ENCODE measurements at places on chromosomes 3 and 15.

- H3K27me3 ChIP-seq, result no peaks in the 10 kb centered on the region
- H3K4me1 ChIP-seq, result no peaks in the 10 kb centered on the region
- no peaks in the 10 kb centered on the region for H3K36me3 ChIP-seq
- no peak overlapping the region for H3K4me3 ChIP-seq
- no peak overlapping the region for H3K27ac ChIP-seq
These were observed 29.1 kb downstream of the GRM2 start for GRCh38 chr3:51735950-51736349.

DNA sequence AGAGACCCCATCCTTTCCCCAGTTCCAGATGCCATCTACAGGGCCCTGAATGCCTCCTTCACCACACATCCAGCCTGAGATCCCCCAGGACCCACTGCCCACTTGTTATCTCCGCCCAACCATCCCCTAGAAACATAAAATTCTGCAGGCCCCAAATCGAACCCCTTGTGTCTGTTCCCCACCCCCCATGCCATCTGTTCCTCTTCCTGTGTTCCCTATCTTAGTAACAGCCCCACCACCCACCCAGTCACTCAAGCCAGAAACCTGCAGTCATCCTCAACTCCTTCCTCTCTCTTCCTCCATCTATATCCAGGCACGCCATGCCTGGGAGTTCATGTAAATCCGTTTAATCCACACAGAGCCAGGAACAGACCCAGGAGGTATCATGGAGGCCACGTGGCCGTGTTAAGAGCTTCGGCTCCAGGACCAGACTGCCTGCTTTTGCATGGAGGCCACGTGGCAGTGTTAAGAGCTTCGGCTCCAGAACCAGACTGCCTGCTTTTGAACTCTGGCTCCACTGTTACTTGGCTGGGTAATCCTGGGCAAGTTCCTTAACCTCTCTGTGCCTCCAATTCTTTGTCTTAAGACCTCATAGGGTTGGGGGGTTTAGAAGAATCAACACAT is 4.8 kb downstream of the CSRNP1 start:
- no peaks in the 10 kb centered on the region for H3K27me3 ChIP-seq
- H3K27ac ChIP-seq, result peak overlapping the region; percentile 91
- H3K4me3 ChIP-seq, result peak overlapping the region; percentile 29
- peaks cover 39% of the 10 kb centered on the region for H3K4me1 ChIP-seq

- H3K36me3 ChIP-seq, result no peaks in the 10 kb centered on the region
- no peaks in the 10 kb centered on the region for H3K4me1 ChIP-seq
- no peak for DNase-seq
- H3K27ac ChIP-seq, result no peak overlapping the region
These were observed 358.0 kb upstream of the TGFBR2 start for GRCh38 chr3:30248423-30248822.

- H3K27me3 ChIP-seq, result no peaks in the 10 kb centered on the region
- H3K36me3 ChIP-seq, result no peaks in the 10 kb centered on the region
- no peak overlapping the region for H3K4me3 ChIP-seq
- H3K27ac ChIP-seq, result no peak overlapping the region
- DNase-seq, result no peak
These were observed 385.4 kb upstream of the SEMA6D start for GRCh38 chr15:47331829-47332393.

GRCh38 chr3:127645371-127646015 is 16.5 kb downstream of the PODXL2 start:
- no peak for DNase-seq
- no peaks in the 10 kb centered on the region for H3K36me3 ChIP-seq
- no peak overlapping the region for H3K27ac ChIP-seq
- H3K27me3 ChIP-seq, result no peaks in the 10 kb centered on the region

- no peak for DNase-seq
- H3K27ac ChIP-seq, result no peak overlapping the region
- H3K4me1 ChIP-seq, result no peaks in the 10 kb centered on the region
- H3K27me3 ChIP-seq, result no peaks in the 10 kb centered on the region
These were observed 201.2 kb downstream of the BCHE start for GRCh38 chr3:165635791-165636683.

DNA sequence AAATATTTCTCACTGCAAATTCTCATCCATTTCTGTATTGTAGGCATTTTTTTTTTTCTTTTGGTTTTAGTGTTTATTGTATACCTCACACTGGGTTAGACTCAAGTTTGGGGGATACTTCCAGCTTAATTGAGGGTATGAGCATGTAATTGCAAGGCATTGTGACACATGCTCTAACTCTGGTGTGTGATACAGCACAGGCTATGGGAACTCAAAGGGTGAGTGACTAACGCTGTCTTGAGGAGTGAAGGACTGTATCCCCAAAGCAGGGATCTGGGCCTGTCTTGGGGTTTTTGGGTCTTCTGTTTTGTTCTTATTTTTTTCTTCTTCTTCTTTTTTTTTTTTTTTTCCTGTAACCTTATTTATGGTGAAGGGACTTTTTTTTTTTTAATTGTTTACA is 26.9 kb downstream of the MAP2K1 start:
- no peaks in the 10 kb centered on the region for H3K4me1 ChIP-seq
- no peaks in the 10 kb centered on the region for H3K36me3 ChIP-seq
- no peak for DNase-seq
- H3K27ac ChIP-seq, result no peak overlapping the region
- no peak overlapping the region for H3K4me3 ChIP-seq

GRCh38 chr3:147760941-147761340 is 351.8 kb downstream of the ZIC1 start:
- H3K27me3 ChIP-seq, result no peaks in the 10 kb centered on the region
- no peak overlapping the region for H3K27ac ChIP-seq
- no peaks in the 10 kb centered on the region for H3K4me1 ChIP-seq
- no peak for DNase-seq
- no peaks in the 10 kb centered on the region for H3K36me3 ChIP-seq
- H3K4me3 ChIP-seq, result no peak overlapping the region

- no peaks in the 10 kb centered on the region for H3K27me3 ChIP-seq
- no peak overlapping the region for H3K4me3 ChIP-seq
- H3K27ac ChIP-seq, result no peak overlapping the region
- no peaks in the 10 kb centered on the region for H3K36me3 ChIP-seq
- no peaks in the 10 kb centered on the region for H3K4me1 ChIP-seq
- no peak for DNase-seq
These were observed 24.3 kb downstream of the PLA2G4F start for GRCh38 chr15:42131826-42132806.

- DNase-seq, result no peak
- H3K36me3 ChIP-seq, result no peaks in the 10 kb centered on the region
- no peak overlapping the region for H3K4me3 ChIP-seq
- no peaks in the 10 kb centered on the region for H3K4me1 ChIP-seq
- no peak overlapping the region for H3K27ac ChIP-seq
These were observed 850.3 kb downstream of the ROBO1 start for GRCh38 chr3:78917536-78917935.

DNA sequence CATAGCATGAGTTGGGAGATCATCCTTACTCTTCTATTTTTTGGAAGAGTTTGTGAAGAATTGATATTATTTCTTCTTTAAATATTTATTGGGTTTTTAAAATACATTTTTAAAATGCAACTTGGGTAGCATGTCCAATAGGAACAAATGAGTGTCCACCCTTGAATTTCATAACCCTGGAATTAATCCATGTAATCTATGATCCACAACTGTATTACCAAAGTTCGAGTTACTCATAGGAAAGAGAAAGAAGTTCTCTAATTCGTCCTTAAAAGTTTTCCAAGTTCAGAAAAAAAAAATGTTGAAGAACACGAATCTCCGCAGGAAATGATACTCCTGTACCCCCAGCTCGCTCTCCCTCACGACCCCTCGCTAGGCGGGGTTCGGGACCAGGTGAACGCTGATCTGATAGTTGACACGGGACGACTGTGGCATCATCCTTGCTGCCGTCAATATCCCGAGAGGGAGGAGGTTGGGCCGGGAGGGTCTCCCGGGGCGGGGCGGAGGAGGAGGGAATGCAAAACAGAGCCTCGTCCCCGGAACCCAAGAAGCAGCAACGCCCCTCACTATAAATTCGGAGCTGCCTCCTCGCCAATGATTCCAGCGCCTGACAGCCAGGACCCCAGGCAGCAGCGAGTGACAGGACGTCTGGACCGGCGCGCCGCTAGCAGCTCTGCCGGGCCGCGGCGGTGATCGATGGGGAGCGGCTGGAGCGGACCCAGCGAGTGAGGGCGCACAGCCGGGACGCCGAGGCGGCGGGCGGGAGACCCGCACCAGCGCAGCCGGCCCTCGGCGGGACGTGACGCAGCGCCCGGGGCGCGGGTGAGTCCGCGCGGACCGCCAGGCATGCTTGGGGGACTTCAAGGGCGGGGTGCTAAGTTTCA is at the start of gene AGTR1:
Gene AGTR1 (plus strand): TSS at position 598 of the 884 bp plus-strand sequence. CDS start 43,133 bp downstream, outside the sequence.
- no peaks in the 10 kb centered on the region for H3K36me3 ChIP-seq
- peak; percentile 56 for DNase-seq
- peak within 1 kb of the TSS; percentile 58 for H3K4me3 ChIP-seq
- H3K4me1 ChIP-seq, result no peaks in the 10 kb centered on the region
- peak within 1 kb of the TSS; percentile 72 for H3K27ac ChIP-seq
- H3K27me3 ChIP-seq, result no peaks in the 10 kb centered on the region

GRCh38 chr3:69718866-69719586 is 20.2 kb upstream of the MITF start:
- H3K4me1 ChIP-seq, result no peaks in the 10 kb centered on the region
- no peak for DNase-seq
- H3K4me3 ChIP-seq, result no peak overlapping the region
- no peak overlapping the region for H3K27ac ChIP-seq

GRCh38 chr3:184894051-184894450 is 82.1 kb downstream of the VPS8 start:
- no peak overlapping the region for H3K4me3 ChIP-seq
- H3K27me3 ChIP-seq, result no peaks in the 10 kb centered on the region
- H3K27ac ChIP-seq, result no peak overlapping the region
- H3K36me3 ChIP-seq, result no peaks in the 10 kb centered on the region

DNA sequence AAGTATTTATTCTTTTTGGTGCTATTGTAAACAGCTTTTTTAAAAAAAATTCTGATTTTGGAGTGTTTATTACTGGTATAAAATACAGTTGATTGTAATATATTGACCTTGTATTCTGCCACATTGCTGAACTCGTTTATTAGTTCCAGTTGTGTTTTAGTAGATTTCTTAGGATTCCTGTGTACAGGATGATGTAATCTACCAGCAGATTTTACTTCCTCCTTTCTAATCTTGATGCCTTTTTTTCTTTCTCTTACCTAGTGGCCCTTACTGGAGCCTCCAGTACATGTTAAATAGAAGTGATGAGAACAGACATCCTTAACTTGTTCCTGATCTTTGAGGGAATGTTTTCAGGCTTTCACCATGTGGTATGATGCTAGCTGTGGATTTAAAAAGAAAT is 70.4 kb upstream of the KY start:
- H3K27me3 ChIP-seq, result no peaks in the 10 kb centered on the region
- no peak overlapping the region for H3K4me3 ChIP-seq
- no peak for DNase-seq
- no peaks in the 10 kb centered on the region for H3K36me3 ChIP-seq
- no peak overlapping the region for H3K27ac ChIP-seq

- no peaks in the 10 kb centered on the region for H3K27me3 ChIP-seq
- H3K4me3 ChIP-seq, result no peak overlapping the region
- no peaks in the 10 kb centered on the region for H3K36me3 ChIP-seq
- H3K4me1 ChIP-seq, result no peaks in the 10 kb centered on the region
These were observed 213.4 kb downstream of the ERC2 start for GRCh38 chr3:56254835-56255234.

- no peaks in the 10 kb centered on the region for H3K36me3 ChIP-seq
- no peaks in the 10 kb centered on the region for H3K27me3 ChIP-seq
- no peak overlapping the region for H3K27ac ChIP-seq
- no peak for DNase-seq
These were observed 4.3 kb upstream of the SUCNR1 start for GRCh38 chr3:151869181-151869580.

DNA sequence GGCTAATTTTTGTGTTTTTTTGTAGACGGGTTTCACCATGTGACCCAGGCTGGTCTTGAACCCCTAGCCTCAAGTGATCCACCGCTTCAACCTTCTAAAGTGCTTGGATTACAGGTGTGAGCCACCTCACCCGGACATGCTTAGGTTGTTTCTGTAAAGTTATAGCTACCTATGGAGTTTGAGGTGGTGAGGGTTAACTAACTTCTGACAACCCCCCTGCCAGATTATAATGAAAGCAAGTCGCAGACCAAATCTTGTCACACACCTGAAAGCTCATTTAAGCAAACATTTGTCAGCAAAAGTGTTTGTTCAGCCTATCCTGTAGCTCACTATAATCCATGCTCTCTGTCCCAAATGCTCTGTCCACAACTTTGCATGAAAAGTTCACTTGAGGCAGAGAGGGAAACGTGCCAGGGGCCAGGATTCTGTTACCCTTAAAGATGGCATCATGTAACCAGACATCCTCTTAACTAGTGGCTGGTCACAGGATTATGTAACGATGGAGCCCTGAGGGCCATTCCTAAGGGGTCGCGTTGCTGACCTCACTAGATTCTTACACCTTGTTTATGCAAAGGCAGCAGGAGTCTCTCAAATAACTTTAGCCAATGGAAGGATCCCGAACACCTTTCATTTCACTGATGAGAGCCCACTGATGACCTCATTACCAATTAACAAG is 24.1 kb upstream of the SENP5 start:
- no peaks in the 10 kb centered on the region for H3K36me3 ChIP-seq
- H3K4me3 ChIP-seq, result no peak overlapping the region
- no peaks in the 10 kb centered on the region for H3K27me3 ChIP-seq
- H3K27ac ChIP-seq, result no peak overlapping the region

- H3K4me1 ChIP-seq, result no peaks in the 10 kb centered on the region
- H3K36me3 ChIP-seq, result no peaks in the 10 kb centered on the region
- no peak overlapping the region for H3K4me3 ChIP-seq
- H3K27me3 ChIP-seq, result no peaks in the 10 kb centered on the region
- no peak overlapping the region for H3K27ac ChIP-seq
These were observed 237.5 kb upstream of the ROPN1 start for GRCh38 chr3:124229420-124229819.

GRCh38 chr15:62972814-62973213 is 69.7 kb upstream of the TPM1 start:
- no peak overlapping the region for H3K27ac ChIP-seq
- no peaks in the 10 kb centered on the region for H3K4me1 ChIP-seq
